ENCODE measurements at places on chromosomes 16 and 17. TPM values are rescaled to one million over a fixed set of nuclear protein-coding genes. Genes with fewer than 3 reads are reported as not detected.

DNAI2 gene
- total RNA-seq = 0.92 TPM

PRR15L gene
- total RNA-seq = not detected

APOBR gene
- total RNA-seq = 0.23 TPM

MRPS7 gene
- total RNA-seq = 46.6 TPM

ICAM2 gene
- 8.8 TPM for total RNA-seq

FZD2 gene
- 6.9 TPM for total RNA-seq

LAT gene
- total RNA-seq = 0.69 TPM

TMC7 gene
- total RNA-seq = 5.1 TPM

TM4SF5 gene
- not detected for total RNA-seq

TEKT5 gene
- total RNA-seq = 1.2 TPM

SLC52A1 gene
- not detected for total RNA-seq

ASIC2 gene
- 39.4 TPM for total RNA-seq

UTS2R gene
- not detected for total RNA-seq

TBC1D3B gene
- 0.69 TPM for total RNA-seq

ITGA2B gene
- total RNA-seq = 2.3 TPM

TSPAN10 gene
- total RNA-seq = 0.23 TPM

CCL5 gene
- not detected for total RNA-seq

MYH3 gene
- 1.4 TPM for total RNA-seq

FBXW10B gene
- total RNA-seq = 0.69 TPM

ATP2A1 gene
- 0.23 TPM for total RNA-seq

C17orf50 gene
- total RNA-seq = not detected
